ENCODE measurements at places on chromosomes 12 and 14. TPM values are rescaled to one million over a fixed set of nuclear protein-coding genes. Genes with fewer than 3 reads are reported as not detected.

The TOMM20L gene
- total RNA-seq: 19.7 TPM

DNA sequence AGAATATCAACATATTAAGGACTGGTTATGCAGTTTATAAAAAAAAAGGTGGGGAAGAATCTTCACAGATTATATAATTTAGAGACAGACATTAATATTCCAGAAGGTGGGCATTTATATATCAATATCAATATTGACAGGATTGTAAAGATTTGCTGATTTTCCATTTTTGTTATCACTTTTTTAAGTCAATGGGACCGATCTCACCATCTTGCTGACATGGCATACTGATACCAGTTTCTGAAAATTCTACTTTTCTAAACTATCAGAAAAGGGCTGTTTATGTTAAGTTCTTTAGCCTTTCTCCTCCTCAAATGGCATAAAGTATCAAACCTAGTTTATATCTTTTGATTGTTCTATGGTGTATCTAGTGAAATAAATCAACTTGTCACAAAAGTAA, 344.1 kb upstream of the SOX5 start:
- no peak for DNase-seq

DNA sequence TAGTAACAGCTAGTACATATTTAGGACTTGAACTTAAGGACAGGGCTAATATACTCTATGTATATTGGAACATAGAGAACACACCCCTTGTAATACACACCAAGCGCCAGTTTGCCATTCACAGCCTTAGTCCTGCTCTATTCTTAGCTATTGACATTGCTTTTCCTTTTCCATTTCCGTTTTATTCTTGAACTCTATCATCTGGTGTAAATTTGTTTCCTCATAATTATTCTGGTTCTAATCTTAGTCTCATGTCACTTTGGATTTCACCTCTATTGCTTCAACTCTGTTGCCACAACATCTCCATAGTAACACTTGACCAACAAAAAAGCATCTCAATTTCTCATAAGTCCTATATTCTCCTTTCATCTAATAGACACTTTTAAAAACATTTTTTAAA, 225.7 kb downstream of the PHLDA1 start:
- DNase-seq: no peak

DNA sequence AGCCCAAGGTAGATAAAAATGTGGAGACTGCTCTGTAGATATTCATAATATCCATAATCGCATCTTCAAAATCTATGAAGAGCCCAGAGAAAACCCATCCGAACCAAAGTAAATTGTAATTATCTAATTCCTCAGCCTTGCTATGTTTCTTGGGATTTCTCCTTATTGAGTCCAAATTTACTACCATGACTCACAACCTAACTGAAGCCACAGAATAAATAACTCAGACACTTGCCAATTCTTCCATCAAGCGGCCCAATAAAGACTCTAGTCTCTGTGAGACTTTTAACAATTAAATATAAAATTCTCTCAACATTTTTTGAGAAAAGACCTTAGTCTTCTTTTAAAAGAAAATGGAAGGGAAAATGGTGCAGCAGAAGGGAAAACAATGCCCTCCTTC, 409.8 kb downstream of the DAD1 start:
- no peak for DNase-seq

GRCh38 chr14:66369157-66369697, 116.9 kb upstream of the CCDC196 start:
- no peak for DNase-seq

GRCh38 chr12:120394483-120395367, 25.8 kb upstream of the MSI1 start:
- peak; percentile 79 for DNase-seq

- DNase-seq: no peak
Measured at GRCh38 chr12:70661466-70662161, 24.4 kb upstream of the PTPRB start.
